ENCODE measurements at places on chromosomes 5 and 9.

DNA sequence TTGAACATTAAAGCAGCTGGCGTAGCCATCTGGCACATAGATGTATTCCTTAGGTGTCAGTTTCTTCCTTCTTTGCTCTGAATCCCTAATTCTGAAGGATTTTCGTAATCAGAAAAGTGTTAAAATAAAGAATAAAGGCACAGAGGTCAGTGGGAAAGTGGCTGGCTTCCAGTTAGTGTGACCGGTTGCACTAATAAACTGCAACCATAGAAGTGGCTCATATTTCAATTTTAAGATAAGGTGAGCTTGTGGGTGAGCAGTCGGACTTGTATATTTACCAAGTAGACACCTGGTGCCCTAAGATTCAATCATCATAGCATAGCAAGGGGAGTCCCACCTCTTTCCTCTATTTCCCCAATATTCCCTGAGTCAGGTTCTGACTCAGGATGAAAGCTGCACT, 459.6 kb downstream of the ACTL7B start:
- no peak for DNase-seq

DNA sequence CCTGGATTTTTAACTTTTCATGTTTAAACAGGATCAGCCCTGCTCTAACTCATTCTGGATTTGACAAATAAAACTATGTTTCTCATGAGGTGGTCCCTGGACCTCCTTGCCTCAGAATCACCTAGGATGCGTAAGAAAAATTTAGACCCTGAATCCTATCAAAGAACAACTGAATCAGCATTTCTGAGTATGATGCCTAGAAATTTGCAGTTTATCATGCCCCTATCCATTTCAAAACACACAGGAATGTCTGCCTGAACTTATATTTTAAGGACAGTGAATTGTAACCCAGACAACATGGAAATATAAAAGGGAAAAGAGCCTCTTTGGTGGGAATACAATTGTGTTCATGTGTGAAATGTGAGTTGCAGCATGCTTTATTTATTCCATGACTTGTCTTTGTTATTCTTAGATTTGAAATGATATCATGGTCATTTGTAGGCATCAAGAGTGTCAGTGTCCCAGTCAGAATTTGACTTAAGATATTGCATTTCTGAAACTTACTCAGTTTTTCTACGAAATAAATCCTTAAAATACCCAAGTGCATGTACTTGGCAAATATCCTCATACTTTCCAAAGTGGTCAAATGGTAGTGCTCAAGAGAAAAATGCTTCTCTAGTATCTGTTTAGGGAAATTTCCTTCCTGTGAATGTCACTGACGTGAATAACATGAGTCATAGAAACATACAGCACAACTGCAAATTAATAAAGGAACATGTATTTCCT, 144.3 kb downstream of the GIN1 start:
- DNase-seq: peak; percentile 37

DNA sequence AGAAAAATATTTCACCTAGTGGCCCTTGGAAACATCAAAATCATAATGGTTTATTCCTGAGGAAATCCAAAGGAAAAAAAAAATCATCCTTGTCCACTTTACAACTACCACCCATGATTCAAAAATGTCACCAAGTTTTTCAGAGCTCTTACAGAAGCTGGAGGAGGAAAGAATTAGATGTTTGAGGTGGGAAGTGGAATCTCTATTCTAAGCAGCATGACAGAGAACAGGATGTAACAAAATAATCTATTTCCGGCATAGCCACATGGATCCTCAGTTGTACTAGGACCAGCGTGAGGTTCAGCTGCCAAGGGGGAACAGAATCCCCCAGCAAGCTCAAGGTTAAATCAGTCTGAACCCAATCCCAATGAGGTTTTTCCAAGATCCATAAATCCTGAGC, 40.2 kb downstream of the FBXW11 start:
- no peak for DNase-seq

- DNase-seq: no peak
These were observed 7.6 kb downstream of the TRIM7 start for GRCh38 chr5:181197326-181197951.

GRCh38 chr5:138623053-138623452, 47.9 kb upstream of the HSPA9 start:
- no peak for DNase-seq
